Stromal cell of bone marrow (primary cell): ENCODE measurements at places on chromosomes 3 and 15.

- DNase-seq, result no peak
Measured at GRCh38 chr3:26291840-26292239, 330.7 kb upstream of the LRRC3B start.

DNA sequence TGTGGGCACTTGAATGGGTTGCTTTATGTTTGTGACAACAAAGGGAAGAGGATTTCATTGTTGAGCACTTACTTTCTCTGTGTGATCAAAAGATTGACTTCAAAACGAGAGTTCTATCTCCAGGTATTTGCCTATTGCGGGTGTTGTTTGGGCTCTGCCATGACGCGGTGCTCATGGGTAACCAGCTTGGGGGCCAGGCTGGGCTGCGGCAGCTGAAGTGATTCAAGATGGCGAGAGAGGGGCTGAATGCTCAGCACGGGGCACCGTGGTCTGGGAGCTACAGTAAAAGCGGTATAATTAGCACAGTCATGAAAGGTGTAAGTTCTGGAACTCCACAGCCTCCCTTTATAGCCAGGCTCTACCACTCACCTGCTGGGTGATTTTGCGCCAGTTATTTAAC, 31.0 kb upstream of the ADCY5 start:
- no peak for DNase-seq

GRCh38 chr3:147881933-147882332, 472.8 kb downstream of the ZIC1 start:
- DNase-seq, result no peak

DNA sequence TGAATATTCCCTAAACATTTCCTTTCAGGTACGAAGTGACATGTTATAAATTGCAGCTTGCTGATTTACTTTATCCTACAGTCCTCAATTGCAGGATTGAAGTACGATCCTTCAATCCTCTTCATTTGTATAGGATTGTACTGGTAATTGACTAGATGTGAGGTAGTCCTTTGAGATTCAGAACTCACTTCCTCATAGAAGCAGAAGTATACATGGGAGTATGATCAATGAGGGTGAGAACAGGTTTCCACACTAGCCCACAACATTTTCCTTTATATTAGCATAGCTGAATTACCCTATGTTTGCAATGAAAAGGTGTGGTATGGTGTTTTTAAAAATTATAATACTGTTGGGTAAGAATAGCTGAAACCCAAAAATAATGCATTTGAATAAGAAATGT, 160.0 kb upstream of the UMPS start:
- no peak for DNase-seq

- DNase-seq, result peak; percentile 54
Measured at GRCh38 chr15:88385078-88385700, 82.0 kb downstream of the MRPL46 start.

GRCh38 chr3:8464668-8465067, 37.0 kb upstream of the LMCD1 start:
- no peak for DNase-seq
